ENCODE measurements at places on chromosomes 4 and X.

DNA sequence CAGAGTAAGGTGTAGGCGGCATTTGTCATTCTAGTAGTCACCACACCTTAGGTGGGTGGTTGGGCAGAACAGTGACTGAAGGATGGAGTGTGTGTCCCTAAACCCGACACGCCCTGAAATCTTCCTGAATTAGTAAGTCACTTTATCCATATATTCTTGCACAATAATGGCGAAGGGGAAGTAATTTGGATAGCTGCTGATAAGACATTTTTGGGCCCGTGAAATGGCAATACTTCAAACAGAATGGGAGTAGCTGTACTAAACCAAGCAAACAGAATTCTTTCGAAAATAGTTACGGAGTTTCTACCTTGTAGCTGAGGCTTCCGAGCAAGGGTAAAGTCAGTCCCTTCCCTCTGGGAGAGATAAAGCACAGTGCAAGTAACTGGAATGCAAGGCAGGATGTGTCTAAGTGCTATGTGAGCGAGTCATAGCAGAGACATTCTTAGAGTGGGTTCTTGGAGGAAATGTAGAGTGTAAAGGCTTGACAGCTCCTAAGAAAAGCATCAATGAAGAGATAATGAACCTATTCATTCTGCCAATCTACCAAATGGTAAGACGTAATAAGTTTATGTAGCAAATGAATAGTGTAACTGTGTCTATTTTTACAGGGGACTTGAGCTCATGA lies 72.8 kb downstream of the CLCN5 start:
- peak; percentile 54 for DNase-seq

GRCh38 chrX:136656361-136656964 lies 8.5 kb downstream of the CD40LG start:
- DNase-seq: no peak

DNA sequence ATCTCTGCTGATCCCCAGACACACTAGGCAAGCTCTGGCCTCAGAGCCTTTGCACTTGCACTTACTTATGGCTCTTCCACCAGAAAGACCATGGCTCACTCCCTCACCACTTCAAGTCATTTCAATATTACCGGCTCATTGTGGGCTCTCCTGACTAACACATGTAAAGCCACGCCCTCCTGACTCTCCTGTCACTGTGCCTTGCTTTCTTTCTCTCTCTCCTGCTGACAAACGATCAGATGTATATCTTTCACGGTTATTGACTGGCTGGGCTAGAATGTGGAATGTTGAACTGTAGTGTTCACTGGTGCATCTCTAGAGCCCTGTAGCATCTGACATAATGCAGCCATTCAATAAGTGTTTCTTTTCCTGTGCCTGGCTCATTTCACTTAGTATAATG lies 425.1 kb downstream of the RAB28 start:
- no peak for DNase-seq

DNA sequence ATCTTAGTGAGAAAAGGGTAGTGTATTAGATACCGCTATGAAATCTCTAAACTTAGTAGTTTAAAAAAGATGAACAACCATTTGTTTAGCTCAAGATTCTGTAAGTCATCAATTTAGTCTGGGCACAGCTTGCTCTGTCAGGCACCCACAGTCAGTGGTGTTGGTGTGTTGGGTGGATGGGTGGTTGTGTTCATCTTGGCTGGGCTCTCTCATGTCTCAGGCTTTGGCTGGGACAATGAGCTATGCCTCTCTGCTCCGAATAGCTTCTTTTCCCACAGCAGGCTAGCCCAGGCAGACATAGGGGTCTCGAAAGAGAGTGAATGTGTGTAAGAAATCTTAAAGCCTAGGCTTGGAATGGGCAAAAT lies 127.0 kb upstream of the GATB start:
- DNase-seq: no peak

- DNase-seq: peak; percentile 39
Measured at GRCh38 chr4:13866881-13867280, 239.4 kb upstream of the BOD1L1 start.

DNA sequence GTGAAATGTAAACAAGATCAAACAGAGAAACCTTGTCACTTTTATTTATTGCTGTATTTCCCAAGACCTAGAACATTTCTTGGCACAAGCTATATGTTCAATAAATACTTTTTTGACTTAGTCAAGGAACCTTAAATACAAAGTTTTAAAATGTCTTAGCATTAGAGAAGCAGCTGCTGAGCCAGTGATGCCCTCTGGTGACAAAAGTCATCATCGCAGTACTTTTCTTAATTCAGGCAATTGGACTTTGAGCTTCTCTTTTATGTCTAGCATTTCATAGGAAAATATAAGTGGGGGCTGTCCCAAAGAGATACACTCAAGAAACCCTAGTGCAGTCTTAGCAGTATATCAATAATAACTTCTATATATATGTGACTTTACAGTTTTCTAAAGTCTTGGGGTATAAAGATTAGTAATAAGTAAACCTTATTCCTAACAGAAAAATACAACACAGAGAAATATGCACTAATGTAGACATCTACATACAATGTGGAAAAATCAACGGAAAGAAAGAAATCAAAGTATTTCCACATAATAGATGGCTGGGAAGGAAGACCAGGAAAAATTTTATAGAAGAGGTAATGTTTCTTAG lies 118.4 kb downstream of the DTHD1 start:
- DNase-seq: peak; percentile 16

All from RCC 7860 (cell line).